IPS DF 6.9 (cell line): ENCODE measurements at places on chromosomes 13 and 19.
A peak's percentile ranks its signal among the peaks of the same experiment; 100 is the strongest.

DNA sequence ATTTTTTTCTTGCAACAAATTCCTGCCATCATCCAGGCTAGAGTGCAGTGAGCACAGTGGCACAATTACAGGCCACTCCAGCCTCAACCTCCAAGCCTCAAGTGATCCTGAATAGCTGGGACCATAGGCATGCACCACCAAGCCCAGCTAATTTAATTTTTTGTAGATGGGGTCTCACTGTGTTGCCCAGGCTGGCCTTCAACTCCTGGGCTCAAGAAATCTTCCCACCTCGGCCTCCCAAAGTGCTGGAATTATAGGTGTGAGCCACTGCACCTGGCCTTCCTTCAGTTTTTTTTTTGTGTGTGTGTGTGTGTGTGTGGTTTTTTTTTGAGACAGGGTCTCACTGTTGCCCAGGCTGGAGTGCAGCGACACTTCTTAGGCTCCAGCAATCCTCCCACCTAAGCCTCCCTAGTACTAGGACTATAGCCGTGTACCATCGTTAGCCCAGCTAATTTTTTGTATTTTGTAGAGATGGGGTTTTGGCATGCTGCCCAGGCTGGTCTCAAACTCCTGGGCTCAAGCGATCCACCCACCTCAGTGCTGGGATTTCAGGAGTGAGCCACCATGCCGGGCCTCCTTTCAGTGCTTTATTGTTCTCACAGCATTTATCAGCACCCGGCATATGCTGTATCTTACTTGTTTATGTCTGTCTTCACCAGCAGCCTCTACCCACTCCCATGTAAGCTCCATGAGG lies 5.9 kb upstream of the SRRM5 start:
- DNase-seq = no peak

- no peak for DNase-seq
These were observed 153.5 kb downstream of the KCNRG start for GRCh38 chr13:50168786-50169185.

GRCh38 chr19:290372-291005 lies 714 bp downstream of the PLPP2 start:
- DNase-seq = peak; percentile 80

DNA sequence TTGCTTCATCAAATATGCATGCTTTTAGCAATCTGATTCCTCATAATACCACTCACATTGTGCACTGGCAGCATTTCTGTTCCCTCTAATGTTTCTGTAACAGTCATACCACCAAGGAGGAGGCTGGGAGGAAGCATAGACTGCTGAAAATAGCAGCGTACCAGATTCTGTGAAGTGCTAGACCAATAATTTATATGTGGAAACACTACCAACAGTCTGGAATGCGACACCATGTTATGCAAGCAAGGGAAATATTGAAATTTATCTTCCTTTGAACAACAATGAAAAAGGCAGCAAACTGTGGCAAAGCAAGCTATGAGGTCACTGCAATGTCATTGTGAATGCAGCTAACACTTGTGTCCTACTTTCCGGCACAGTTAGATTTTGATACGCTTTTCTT lies 1388.0 kb downstream of the EFNB2 start:
- DNase-seq = no peak

DNA sequence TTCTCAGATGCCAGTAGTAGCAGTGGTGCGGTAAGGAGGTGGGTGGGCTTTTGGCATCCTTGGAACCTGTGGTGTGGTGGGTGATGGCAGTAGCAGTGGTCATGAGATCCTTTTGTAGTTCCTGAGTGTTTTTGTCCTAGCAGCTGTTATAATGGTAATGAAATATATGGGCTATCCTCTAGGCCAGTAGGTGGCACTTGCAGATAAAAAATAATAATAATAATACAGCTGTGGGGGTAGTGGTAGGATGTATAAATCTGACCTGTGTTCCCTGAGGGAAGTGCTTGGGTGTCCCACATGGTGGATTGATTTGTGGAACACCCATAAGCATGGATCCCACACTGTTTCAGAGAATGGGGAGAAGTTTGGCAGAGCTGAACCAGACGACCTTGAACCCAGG lies 334.0 kb downstream of the SLITRK5 start:
- no peak for DNase-seq

GRCh38 chr19:12937093-12937926 lies 1.1 kb upstream of the CALR start:
- DNase-seq = no peak

GRCh38 chr13:78598116-78598781 lies 5.1 kb downstream of the POU4F1 start:
- DNase-seq = no peak

- DNase-seq = no peak
These were observed 62.8 kb downstream of the FGF9 start for GRCh38 chr13:21733475-21734263.

DNA sequence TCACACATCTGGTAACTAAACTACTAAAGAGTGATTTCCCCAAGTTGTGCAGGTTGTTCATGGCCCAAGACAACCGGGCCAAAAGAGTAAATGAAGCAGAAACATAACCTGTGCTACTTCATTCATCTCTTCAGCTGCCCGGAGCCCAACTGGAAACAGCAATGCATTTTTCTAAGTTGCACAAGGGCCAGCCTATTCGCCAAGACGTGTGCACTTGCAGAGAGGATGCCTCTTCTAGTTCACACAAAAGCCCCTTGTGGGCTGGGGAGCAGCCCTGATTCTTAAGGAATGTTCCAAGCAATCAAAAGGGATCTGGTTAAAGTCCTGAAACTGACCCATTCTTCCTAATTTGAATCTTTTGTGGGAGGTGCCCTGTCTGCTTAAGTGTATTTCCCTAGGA lies 275.8 kb downstream of the SHISA2 start:
- no peak for DNase-seq

DNA sequence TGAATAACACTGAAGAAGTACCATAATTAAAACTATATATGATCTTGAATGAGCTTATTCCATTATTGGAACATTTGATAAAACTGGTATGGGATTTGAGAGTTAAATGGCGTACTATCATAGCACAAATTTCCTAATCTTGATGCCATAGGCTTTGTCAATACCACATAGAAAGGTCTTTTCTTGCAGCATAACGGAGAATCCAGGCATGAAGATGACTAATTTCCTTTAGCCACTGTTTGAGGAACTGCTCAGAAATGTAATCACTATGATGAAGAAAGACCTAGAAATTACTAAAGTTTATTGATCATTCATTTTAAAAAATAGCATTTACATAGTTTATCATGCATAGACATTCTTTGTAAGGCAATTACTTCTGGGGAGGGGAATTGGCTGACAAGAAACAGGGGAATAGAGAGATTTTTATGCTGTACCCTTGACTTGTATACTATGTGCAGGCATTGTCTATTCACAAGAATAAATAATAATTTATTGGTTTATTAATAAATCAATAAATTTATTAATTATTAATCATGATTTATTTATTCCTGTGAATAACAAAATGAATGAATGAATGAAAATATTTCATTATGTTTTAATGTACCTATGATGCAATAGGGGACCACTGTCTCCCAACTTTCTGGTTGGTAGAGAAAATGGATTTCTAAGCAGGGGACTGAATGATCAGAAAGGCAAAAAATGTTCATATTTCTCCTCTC lies 2676.6 kb downstream of the PCDH9 start:
- DNase-seq = no peak

DNA sequence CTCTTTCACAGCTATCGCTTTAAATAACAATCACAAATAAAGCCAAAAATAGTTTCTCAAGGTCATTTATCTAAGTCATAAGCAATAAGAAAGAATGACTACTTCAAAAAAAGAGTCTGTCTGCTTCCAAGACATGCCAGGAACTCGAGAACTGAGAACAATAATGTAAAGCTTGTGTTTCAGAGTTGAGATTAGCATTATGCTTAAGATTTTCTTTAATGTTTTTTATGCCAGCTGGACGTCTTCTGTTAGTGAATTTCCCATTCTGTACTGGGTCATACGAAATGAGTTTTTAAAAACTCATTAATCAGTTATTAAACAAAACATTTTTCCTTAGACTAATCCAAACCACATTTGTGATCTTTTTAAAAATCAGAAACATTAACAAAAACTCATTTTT lies 3.2 kb upstream of the SPRYD7 start:
- no peak for DNase-seq
